Thyroid gland (tissue), 4 donors: ENCODE measurements at places on chromosomes 3 and 15.

- no peak overlapping the region for H3K4me3 ChIP-seq
- H3K36me3 ChIP-seq = no peaks in the 10 kb centered on the region
- no peaks in the 10 kb centered on the region for H3K4me1 ChIP-seq
- no peak overlapping the region for H3K27ac ChIP-seq
- peak; percentile 52 for DNase-seq
These were observed 1037.2 kb downstream of the IGSF11 start for GRCh38 chr3:117997201-117998049.

- no peaks in the 10 kb centered on the region for H3K27me3 ChIP-seq
- H3K4me1 ChIP-seq = no peaks in the 10 kb centered on the region
- H3K36me3 ChIP-seq = no peaks in the 10 kb centered on the region
- DNase-seq = no peak
These were observed 130.6 kb upstream of the STT3B start for GRCh38 chr3:31402117-31402516.

GRCh38 chr3:132344666-132345280 lies 27.6 kb downstream of the ACP3 start:
- H3K27me3 ChIP-seq = no peaks in the 10 kb centered on the region
- H3K4me1 ChIP-seq = peaks cover 6% of the 10 kb centered on the region
- H3K4me3 ChIP-seq = no peak overlapping the region

DNA sequence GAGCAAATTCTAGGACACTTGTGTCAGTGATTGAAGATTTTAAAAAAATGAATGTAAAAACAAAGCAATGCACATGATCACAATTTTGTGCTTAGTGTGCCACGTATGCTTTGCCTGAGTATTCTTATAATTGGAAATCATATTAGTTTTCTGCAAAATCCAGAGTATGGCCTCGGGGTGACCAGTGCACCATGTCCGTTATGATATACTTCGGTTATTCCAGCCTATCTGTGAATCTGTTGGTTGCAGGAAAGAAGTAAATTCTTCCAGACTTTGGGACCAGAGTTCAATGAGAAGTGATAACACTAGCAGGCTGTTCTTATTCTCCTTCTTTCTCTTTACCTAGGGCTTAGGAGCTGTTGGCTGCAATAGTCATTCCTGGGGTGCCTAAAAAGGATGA lies 152.0 kb upstream of the TMC3 start:
- H3K4me3 ChIP-seq = no peak overlapping the region
- H3K27ac ChIP-seq = no peak overlapping the region
- no peaks in the 10 kb centered on the region for H3K27me3 ChIP-seq

DNA sequence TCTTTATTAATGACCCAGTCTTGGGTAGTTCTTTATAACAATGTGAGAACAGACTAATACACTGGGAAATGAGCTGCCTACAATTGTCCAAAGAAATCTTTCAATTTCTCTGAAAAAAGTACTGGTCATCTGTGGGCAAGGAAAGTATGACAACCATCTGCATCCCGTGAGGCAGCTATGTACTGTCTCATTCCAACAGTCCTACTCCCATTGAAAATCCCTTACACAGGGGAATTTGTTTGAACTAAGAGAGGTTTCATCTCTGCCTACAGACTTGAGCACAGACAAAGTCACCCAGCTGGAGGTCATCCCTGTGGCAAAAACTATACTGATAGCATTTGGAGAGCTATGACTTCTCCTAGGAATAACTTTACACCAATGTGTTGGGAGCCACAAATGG lies 27.1 kb downstream of the SHC4 start:
- H3K4me3 ChIP-seq = no peak overlapping the region
- no peaks in the 10 kb centered on the region for H3K36me3 ChIP-seq
- H3K27ac ChIP-seq = no peak overlapping the region
- no peaks in the 10 kb centered on the region for H3K27me3 ChIP-seq
- H3K4me1 ChIP-seq = no peaks in the 10 kb centered on the region

- peak; percentile 68 for DNase-seq
- peak overlapping the region; percentile 63 for H3K4me3 ChIP-seq
- H3K36me3 ChIP-seq = no peaks in the 10 kb centered on the region
These were observed 601 bp downstream of the ACTL6A start for GRCh38 chr3:179563271-179563783.
